Right renal cortex interstitium (tissue), 3 donors: ENCODE measurements at places on chromosomes 7 and 10. TPM values are rescaled to one million over a fixed set of nuclear protein-coding genes. Genes with fewer than 3 reads are reported as not detected.

IRF5 gene
- 7.2 TPM for polyA plus RNA-seq

HABP2 gene
- 0.41 TPM for polyA plus RNA-seq

DNA sequence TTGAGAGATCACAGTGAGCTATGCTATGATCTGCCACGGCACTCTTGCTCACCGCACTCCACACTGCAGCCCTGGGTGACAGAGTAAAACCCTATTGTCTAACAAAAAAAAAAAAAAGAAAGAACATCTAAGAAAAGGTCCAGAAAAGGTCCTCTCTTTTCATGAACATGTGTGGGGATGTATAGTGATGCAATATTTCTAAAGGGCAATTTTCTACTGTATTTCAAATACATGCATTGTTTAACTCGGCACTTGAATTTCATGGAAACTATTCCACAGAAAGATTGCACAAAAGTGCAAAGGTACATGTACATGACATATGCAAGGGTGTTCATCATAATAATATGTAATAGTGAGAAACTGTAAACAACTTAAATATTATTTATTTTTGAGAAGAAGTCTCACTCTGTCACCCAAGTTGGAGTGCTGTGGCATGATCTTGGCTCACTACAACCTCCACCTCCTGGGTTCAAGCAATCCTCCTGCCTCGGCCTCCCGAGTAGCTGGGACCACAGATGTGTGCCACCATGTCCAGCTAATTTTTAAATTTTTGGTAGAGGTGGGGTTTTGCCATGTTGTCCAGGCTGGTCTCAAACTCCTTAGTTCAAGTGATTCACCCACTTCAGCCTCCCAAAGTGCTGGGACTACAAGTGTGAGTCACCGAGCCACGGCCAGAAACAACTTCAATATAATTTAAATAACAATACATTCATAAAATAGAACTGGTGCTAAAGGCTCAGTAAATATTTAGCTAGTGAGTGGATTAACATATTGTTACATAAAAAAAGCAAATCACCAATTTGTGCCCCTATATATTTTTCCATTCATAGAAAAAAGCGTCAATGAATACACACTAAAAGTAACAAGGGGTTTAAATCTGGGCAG, 1.3 kb upstream of the PPRC1 start:
- no peak for DNase-seq

MYOZ1 gene
- 5.0 TPM for polyA plus RNA-seq

ATP6V0E2 gene
- polyA plus RNA-seq: 23.5 TPM
